ENCODE measurements at places on chromosomes 1 and 21. TPM values are rescaled to one million over a fixed set of nuclear protein-coding genes. Genes with fewer than 3 reads are reported as not detected.
A peak's percentile ranks its signal among the peaks of the same experiment; 100 is the strongest.

GRCh38 chr1:219699870-219700269 is 87.0 kb upstream of the ZC3H11B start:
- peak; percentile 37 for DNase-seq

Gene HSD3B1
- not detected for total RNA-seq

Gene LCE6A
- total RNA-seq: not detected

Gene HSD3B2
- not detected for total RNA-seq

Gene IL6R
- 14.6 TPM for total RNA-seq

Gene RAVER2
- 4.5 TPM for total RNA-seq

Data from renal cortical epithelial cell (primary cell).